ENCODE measurements at places on chromosomes 5 and 9.

DNA sequence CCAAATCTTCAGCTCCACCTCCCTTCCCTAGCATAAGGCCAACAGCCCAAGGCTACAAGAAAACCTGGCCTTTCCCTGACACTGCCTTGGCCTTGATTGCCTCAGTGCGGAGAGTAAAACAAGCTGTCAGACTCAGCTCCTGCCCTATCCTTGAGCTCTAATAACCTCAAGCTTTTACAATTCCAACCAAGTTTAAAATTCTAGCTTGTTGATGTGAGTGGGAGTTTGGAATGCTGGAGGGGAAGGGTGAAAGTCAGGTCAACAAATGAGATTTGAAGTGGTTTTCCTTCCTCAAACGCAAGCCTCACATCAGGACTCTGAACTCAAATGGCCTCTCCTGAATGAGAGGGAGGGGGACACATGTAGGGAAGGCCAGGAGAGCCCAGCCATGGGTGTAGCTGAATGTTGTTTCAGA lies 197.0 kb upstream of the VLDLR start:
- no peak for DNase-seq

DNA sequence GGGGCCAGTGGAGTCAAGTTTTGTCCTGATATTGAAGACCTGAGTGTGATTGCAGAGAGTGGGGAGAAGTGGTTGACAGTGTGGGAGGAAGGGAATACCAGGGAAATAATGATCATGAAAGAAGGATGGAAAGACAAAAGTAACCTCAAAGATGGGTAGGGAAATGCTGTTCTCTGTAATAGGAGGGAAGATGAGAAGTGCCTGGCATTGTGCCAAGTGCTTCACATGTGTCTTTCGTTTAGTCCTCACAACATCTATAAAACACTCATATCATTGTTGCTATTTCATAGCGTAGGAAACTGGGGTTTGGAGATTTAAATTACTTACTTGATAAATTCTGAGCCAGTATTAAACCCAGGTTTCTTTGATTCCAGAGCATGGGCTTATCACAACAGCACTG lies 472.3 kb downstream of the LRRC70 start:
- DNase-seq: no peak

DNA sequence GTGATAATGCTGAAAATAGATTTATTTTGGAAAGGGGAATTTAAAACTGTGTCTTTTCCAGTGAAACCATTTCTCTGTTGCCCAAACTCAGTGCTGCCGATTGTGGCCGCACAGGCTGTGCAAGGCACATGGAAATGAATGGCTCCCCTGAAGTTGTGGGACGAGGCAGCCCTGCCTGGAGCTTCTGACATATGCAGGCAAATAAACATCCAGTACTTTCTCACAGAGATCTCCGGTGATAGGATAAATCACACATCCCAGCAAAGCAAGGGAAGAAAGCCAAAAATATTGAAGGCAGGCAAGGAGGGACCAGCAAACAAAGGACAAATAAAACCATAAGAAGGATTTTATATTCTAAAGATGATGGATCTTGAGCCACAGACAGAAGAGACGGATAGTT lies 464.5 kb downstream of the MTRR start:
- no peak for DNase-seq

DNA sequence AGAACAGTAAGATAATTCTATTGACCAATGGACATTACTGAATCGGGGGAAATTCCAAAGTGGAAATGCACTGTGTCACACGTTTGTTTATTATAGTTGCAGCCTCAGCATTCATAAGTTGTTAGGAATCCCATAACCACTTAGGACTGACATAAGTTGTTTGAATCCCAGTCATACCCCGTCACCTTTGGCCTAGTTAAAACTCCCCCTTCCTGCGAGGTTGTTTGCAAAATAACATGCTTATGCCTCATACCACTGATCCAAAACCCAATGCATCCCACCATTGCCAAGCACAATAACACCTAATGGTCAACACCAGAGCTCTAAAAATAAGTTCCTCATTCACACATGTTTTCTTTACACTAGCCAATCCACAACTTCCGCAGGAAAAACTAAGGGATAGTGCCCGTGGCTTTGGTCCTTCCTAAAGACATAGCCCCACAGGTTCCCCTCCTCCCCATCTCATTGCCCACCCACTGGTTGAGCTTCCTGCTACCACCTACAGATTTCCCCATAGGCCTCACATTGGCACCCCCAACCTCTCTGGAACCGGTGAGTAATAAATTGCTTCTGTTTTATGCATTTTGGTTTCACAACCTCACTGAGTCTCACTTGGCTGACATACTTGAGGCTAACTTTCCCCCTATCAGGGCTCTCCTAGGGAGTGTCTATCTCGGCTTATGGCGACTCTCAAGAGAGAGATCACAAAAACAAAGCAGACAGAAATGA lies 42.3 kb upstream of the MUSK start:
- DNase-seq: peak; percentile 9

GRCh38 chr5:180003127-180003526 lies 68.4 kb downstream of the RNF130 start:
- no peak for DNase-seq

DNA sequence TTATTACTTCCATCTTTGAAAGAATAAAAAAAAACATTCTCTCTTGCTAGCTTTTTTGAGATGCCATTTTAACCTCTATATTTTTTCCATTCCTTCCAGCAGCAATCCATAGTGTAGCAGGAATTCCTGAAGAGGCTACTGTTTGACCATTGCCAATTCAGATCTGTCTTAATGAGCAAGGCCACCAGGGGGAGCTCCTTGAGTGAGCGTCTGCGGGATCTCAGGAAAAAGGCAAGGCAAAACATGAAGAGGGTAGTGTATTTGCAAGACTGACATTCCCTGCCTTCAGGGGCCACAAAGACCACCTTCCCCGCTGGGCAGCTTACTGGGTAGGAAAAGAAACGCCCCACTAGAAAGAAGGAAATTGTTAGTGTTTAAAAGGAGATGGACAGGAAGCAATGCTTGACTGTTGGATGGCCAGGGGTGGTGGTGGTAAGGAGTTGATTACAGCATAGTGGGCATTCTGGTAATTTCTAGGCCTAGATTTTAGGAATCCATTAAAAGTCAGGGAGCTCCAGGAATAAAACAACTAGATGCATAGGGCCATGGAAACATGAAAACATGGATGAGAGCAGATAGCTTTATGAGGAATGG lies 206.6 kb upstream of the HAPLN1 start:
- peak; percentile 11 for DNase-seq

- no peak for DNase-seq
These were observed 30.3 kb downstream of the FOXD1 start for GRCh38 chr5:73418244-73418691.

DNA sequence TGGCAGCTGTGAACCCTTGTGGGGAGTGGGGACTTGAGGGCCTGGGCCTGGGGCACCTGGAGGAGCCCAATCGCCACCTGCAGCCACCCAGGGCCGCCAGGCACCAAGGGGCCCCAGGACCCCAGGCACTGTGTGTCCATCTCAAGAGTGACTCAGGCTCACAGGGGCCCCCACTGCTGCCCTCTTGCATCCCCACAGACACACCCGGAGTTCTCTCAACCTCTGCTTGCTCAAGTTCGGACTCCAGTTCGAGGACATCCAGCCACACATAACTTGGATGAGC lies 51.9 kb downstream of the MRPL36 start:
- DNase-seq: no peak

- peak; percentile 8 for DNase-seq
These were observed 17.6 kb downstream of the GM2A start for GRCh38 chr5:151270599-151270998.

DNA sequence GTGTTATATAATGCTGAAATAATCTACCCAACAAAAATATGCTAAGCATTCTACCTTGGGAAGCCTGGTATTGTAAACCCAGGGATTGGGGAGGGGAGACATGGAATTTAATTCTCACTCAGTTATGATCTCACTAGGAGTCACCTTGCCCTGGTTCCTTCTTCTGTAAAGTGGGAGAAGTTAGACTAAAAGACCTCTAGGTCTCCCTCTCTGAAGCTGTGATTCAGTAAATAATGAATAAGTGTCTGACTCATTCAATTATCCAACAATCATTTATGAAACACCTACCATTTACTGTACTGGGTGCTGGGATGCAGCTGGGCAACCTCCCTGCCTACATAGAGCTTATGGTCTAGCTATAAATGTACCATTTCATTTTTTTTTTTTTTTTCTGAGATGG lies 20.2 kb upstream of the SPARC start:
- no peak for DNase-seq

DNA sequence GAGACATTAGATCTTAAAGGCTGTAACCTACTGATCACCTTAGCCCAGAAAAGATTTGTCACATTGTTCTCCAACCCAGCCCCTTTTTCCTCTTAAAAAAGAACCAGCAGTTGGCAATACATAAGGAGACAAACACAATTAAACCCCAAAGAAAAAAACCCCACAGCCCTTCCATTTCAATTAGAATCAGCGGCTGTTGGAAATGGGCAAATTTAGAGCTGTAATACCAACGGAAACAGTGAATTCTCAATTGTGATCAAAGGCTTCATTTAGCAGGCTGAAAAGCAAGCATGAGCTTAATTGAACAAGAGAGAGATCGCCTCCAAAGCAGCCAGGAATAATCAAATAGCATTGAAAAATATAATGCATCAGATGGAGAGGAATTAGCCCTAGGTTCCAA lies 153.6 kb downstream of the FAM114A2 start:
- no peak for DNase-seq

GRCh38 chr5:85538362-85538761 lies 1079.4 kb upstream of the COX7C start:
- no peak for DNase-seq

GRCh38 chr9:19085295-19085694 lies 17.4 kb downstream of the HAUS6 start:
- no peak for DNase-seq

- DNase-seq: no peak
These were observed 150.5 kb downstream of the TLE1 start for GRCh38 chr9:81538890-81539289.

GRCh38 chr5:33769196-33769595 lies 122.6 kb downstream of the ADAMTS12 start:
- no peak for DNase-seq

DNA sequence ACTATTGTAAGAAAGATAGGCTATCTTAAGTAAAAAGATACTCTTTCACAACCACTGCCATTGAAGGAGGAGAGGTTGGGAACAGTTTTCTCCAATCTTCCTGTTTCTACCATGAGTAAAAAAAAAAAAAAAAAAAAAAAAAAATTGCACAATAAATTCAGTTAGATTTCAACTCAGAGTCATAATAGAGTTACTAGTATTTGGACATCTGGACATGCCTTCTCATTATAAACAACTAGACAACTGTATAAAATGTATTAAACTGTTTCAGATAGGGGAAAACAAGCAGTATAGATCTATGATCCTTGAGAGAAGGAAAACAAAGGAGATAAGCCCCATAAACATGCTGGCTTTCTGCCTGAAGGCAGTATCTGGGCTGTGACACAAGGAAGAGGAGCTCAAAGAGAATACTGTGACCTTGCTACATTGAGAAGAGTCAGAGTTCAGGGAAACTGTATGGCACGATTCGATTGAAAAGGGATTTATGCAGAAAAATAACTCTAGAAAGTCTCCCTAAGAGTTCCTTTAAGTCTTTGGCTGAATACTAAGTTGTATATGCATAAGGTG lies 249.2 kb upstream of the POU5F2 start:
- DNase-seq: no peak

DNA sequence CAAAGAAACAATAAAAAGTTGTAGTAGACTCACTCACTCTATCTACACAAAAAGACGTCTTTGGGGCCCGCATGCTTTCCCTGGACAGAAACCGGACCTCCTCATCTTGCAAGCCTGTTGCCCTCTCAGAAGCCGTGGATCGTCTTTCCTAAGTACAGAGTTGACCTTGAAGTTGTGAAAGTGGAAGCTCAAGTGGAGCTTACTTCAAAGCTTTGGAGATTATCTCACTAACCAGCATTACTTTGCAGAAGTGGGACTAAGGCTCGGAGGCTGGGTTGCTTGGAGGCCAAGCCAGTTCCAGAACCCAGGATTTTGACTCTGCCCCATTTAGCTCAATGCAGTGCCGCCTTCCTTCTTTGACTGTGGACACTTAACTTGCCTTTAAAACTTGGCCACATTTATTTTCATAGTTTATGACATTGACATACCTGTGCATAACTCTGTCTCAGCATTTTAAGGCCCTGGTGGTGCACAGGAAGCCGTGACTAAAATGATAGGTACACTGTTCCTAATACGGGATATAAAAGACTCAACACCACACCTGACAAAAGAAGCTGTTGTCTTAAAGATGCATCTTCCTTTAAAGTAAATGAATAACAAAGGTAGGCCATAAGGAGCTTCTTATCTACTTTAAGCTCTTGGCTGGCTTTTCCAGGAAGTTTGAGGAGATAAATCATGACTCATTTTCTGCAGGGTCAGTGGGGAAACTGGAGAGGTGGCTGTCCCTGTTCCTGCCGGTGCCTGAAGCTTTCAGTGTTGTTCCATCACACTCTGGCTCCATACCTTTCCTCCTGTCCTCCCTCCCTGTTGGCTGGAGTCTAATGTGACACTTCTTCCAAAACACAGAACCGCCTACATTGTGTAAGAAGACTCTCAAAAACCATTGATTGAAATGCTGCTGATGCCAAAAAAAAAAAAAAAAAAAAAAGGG lies 10.7 kb downstream of the SLC25A25 start:
- DNase-seq: no peak

- no peak for DNase-seq
These were observed 106.3 kb downstream of the ROR2 start for GRCh38 chr9:91843623-91844148.

GRCh38 chr9:111282845-111283244 lies 47.2 kb downstream of the OR2K2 start:
- DNase-seq: no peak

- no peak for DNase-seq
These were observed 746.6 kb upstream of the ACO1 start for GRCh38 chr9:31637861-31638260.

Data from stimulated activated CD4-positive, alpha-beta T cell treated with anti-CD3 and anti-CD28 coated beads, Interleukin-4, amount 100 ng/mL, for 48 hours (primary cell).